ENCODE measurements at places on chromosomes 1 and 21. TPM values are rescaled to one million over a fixed set of nuclear protein-coding genes. Genes with fewer than 3 reads are reported as not detected.

GRCh38 chr21:44889625-44890337 is 16.3 kb upstream of the PTTG1IP start:
- no peak for DNase-seq

DNA sequence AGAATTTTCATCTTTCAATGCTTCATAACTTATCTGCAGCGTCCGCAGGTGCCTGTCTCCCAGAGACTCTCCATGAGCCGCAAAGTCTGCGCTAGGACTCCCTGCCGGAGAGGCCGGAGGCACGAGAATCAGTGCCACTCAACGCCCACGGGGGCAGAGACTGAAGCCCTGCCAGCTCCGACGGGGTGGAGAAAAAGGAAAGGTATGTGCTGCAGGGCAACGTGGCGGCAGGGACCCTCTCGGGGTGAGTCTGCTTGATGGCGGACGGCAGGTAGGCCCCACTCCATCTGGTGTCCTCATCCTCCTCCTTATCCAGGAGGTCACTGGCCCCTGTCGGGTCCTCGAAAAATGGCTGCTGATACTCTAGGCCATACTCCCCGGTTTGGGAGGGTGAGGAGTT is 21.9 kb upstream of the MRPS14 start:
- no peak for DNase-seq

IL22RA1 gene
- polyA plus RNA-seq = 0.11 TPM

FCER1G gene
- 161 TPM for polyA plus RNA-seq

S100A8 gene
- polyA plus RNA-seq = 128 TPM

Measured in urinary bladder (tissue), 4 donors.